GM12878 (cell line): ENCODE measurements at places on chromosomes 11 and 22. TPM values are rescaled to one million over a fixed set of nuclear protein-coding genes. Genes with fewer than 3 reads are reported as not detected.

TUT1 gene
- total RNA-seq, result 26.6 and 28.4 TPM in 2 replicates

OR2AG1 gene
- total RNA-seq, result not detected in 2 replicates

ELFN2 gene
- 0.03 and 0.05 TPM in 2 replicates for total RNA-seq

- DNase-seq, result no peak
Observed at GRCh38 chr22:30514252-30514651, 8.8 kb upstream of the SEC14L4 start.
